ENCODE measurements at places on chromosomes 6 and 20. TPM values are rescaled to one million over a fixed set of nuclear protein-coding genes. Genes with fewer than 3 reads are reported as not detected.

TPD52L2 gene
- total RNA-seq: 140 TPM

BANF2 gene
- total RNA-seq: not detected

C20orf202 gene
- 0.17 TPM for total RNA-seq

LAMA5 gene
- 7.9 TPM for total RNA-seq

C6orf15 gene
- total RNA-seq: not detected

FAM209B gene
- total RNA-seq: not detected

All from dermis lymphatic vessel endothelial cell (primary cell).